ENCODE measurements at places on chromosomes 16 and 17. TPM values are rescaled to one million over a fixed set of nuclear protein-coding genes. Genes with fewer than 3 reads are reported as not detected.

- H3K27me3 ChIP-seq = no peaks in the 10 kb centered on the region
These were observed 161.7 kb upstream of the CDH5 start for GRCh38 chr16:66204756-66205155.

GRCh38 chr17:58328195-58329034 is at the start of gene TSPOAP1:
TSPOAP1 (minus strand) TSS chr17:58328795; CDS start chr17:58327920, 875 bp downstream.
- H3K4me1 ChIP-seq = peaks cover 5% of the 10 kb centered on the region
- H3K4me3 ChIP-seq = no peak within 1 kb of the TSS
- H3K36me3 ChIP-seq = no peaks in the 10 kb centered on the region
- DNase-seq = no peak

- H3K36me3 ChIP-seq = no peaks in the 10 kb centered on the region
- H3K27ac ChIP-seq = no peak overlapping the region
- no peak for DNase-seq
- no peak overlapping the region for H3K4me3 ChIP-seq
- no peaks in the 10 kb centered on the region for H3K4me1 ChIP-seq
These were observed 68.5 kb downstream of the C16orf95 start for GRCh38 chr16:87248714-87249113.

GRCh38 chr17:5700745-5701144 is 116.4 kb upstream of the NLRP1 start:
- H3K27me3 ChIP-seq = no peaks in the 10 kb centered on the region
- no peak for DNase-seq
- H3K4me3 ChIP-seq = no peak overlapping the region
- no peaks in the 10 kb centered on the region for H3K4me1 ChIP-seq
- no peaks in the 10 kb centered on the region for H3K36me3 ChIP-seq
- no peak overlapping the region for H3K27ac ChIP-seq

- H3K4me1 ChIP-seq = no peaks in the 10 kb centered on the region
- no peaks in the 10 kb centered on the region for H3K27me3 ChIP-seq
- H3K4me3 ChIP-seq = no peak overlapping the region
- no peak for DNase-seq
- H3K36me3 ChIP-seq = no peaks in the 10 kb centered on the region
- no peak overlapping the region for H3K27ac ChIP-seq
These were observed 5.9 kb upstream of the CCDC154 start for GRCh38 chr16:1450218-1450617.

DNA sequence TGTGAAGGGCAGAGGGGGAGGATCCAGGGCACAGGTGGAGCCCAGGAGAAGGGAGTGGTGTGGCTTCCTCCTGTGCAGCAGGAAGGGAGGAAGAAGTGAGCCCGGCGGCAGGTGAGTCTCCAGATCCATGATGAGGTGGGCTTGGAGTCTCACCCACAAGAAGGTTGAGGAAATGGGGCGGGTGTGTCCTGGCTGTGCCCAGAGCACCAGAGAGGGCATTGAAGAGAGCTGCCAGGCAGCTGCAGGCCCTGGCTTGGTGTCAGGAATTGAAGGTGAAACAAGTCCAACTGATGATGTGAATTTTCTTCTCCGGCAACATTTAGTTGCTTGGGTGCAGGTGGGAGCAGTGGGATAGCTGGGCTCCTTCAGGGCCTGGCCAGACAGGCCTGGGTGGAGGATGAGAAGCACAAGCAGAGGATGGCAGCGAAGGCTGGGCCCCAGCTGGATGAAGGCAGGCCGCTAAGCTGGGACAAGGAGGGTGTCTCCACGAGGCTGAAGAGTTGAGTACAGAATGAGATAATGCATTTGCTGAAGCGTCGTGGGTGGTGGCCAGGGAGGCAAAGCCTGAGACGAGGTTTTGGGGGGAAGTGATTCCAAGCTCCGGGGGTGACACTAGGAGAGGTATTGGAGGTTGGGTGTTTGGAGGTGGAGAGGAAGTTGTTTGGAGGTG is 18.3 kb downstream of the NT5M start:
- H3K4me3 ChIP-seq = no peak overlapping the region
- DNase-seq = no peak
- no peak overlapping the region for H3K27ac ChIP-seq

The CMTM1 gene
- total RNA-seq = 5.1 TPM

The XYLT1 gene
- 23.1 TPM for total RNA-seq

All from tibial nerve (tissue), 4 donors.